Stimulated activated CD8-positive, alpha-beta memory T cell treated with anti-CD3 and anti-CD28 coated beads, Interleukin-4, amount 100 ng/mL, for 1 hour (primary cell): ENCODE measurements at places on chromosomes 1 and 21.

DNA sequence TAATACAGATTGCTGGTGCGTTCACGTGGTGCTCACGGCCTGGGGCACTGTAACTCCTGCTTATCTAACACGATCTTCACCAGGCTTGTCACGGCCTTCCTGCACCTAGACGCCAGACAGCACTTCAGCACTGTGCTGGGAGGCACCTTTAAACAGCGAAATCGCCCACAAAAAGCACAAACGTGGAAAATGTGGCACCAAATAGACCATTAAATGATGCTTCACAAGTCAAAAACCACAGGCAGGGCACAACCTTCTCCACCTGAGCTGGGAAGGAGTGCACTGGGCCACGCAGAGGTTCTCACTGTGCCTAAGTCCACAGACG is 20.0 kb downstream of the IBA57 start:
- no peak for DNase-seq

- DNase-seq, result no peak
These were observed 6.1 kb downstream of the PFKFB2 start for GRCh38 chr1:207058878-207059867.

DNA sequence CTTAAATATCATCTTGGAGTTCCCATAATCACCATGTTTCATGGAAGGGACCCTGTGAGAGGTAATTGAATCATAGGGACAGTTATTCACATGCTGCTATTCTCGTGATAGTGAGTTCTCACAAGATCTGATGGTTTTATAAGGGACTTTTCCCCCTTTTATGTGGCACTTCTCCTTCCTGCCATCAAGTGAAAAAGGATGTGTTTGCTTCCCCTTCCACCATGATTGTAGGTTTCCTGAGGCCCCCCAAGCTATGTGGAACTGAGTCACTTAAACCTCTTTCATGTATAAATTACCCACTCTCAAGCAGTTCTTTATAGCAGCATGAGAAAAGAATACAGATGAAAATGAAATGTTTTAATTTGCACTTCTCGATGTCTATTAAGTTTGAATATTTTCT is 112.0 kb downstream of the ZNF648 start:
- no peak for DNase-seq

DNA sequence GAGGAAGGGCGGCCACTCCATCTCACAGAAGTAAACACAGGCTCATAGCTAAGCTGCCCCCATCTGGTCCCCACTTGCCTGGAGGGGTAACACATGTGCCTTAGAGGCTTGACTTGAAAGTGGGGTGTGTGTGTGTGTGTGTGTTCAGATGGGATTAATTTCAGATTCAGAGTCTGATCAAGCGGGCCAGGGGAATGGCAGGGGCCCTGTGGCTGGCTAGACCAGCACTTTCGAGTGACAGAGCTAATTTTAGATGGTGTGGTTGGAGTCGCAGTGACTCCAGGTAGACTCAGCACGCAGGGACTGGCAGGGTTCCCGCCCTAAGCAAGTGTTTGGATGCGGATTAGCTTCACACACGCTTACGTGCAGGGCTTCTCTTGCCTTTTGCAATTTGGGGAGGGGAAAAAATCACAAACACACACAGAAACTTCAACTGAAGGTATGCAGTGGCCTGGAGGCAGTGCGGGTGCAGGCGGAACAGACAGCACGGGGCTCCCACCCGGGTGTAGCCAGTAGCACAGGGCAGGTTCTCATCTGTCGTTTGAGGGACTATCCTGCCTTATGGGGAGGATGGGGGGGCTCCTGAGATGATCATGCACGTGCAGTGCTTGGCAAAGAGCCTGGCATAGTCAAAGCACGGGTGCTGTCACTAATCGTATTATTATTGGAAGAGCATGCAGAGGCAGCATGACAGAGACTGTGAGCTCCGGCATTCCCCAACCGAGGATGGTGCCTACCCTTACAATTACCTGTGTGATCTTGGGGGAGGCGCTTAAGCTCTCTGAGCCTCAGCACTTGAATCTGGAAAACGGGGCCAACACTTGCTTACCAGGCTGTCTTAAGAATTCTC is 1.3 kb downstream of the EDN2 start:
- no peak for DNase-seq

GRCh38 chr21:46097336-46098293 is at the start of gene COL6A2:
TSS of gene COL6A2 (plus strand) at chr21:46098112.
- no peak for DNase-seq

DNA sequence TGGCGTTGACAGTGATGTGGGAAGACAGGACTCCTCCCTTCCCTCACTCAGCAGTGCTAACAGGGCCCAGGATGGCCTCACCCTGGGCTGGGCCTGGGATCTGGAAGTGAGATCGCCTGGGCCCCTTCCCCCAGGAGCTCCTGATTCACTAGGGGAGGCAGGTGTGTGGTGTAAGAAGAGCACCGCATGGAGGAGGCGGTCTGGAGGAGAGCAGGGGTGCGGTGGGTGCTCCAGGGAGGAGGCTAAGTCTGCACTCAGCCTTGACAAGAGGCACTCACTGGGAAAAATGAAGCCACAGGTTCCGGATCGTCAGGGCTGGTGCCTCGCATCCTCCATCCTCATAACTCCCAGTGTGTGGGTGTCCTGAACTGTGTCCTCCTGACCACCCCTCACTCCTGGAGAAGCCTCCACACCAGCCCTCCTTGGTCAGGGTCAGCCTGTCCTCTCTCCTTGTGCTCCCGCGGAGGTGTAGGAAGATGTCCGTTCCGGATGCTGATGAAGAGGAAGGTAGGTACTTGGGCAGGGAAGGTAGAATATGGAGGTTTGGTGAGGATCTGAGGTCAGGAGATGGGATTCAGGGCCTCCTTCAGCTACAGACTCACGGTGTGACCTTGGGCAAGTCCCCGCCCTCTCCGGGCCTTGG is 142.1 kb upstream of the WNT4 start:
- no peak for DNase-seq

GRCh38 chr1:203592156-203592555 is 34.5 kb upstream of the ATP2B4 start:
- DNase-seq, result no peak

GRCh38 chr1:183685112-183685713 is 32.1 kb upstream of the APOBEC4 start:
- peak; percentile 3 for DNase-seq

DNA sequence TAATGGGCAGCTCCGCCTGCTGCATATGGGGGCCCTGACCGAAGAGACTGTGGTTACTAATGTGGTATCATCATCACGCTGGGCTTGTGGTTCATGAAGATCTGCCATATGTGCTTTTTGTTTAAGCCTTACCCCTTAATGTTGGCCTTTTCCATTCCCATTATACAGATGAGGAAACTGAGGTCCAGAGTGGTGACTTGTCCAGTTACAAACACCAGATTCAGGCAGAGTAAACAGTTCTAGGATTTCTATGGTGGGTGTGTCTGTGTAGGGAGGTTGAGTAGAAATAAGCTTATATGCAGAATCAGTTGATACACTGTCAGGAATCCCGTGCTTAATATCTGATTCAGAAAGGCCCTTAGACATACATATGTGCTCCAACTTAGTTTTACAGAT is 691 bp downstream of the UTP11 start:
- DNase-seq, result no peak

GRCh38 chr1:47180603-47181094 is 9.2 kb downstream of the PDZK1IP1 start:
- no peak for DNase-seq

DNA sequence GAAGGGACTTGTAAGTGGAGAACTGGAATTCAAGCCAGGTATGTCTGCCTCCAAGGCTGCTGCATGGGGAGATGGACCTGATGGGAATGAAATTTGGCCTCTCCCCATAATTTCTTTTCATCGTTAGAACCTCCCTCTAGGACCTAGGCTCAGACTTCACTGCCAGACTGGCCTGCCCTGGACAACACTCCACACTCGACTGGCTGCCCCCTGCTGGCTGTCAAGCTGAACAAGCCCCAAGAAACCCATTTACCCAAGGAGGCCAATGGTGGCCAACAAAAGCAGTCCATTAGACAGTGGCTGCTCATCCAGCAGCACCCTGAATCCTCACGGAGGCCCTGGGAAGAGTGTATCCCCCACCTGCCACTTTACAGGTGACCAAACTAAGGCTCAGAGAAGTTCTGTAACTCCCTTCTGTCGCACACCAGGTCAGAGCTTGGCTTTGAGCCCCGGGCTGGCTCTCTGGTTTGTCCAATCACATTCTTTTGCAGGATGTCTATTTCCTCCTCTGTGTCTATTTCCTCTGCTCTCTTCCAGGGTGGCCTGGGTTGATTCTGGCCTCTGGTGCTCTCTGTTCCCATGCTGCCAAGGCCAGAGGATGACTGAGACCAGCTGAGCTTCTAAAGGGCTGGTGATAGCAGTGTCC is 3.8 kb downstream of the RNF186 start:
- DNase-seq, result no peak

DNA sequence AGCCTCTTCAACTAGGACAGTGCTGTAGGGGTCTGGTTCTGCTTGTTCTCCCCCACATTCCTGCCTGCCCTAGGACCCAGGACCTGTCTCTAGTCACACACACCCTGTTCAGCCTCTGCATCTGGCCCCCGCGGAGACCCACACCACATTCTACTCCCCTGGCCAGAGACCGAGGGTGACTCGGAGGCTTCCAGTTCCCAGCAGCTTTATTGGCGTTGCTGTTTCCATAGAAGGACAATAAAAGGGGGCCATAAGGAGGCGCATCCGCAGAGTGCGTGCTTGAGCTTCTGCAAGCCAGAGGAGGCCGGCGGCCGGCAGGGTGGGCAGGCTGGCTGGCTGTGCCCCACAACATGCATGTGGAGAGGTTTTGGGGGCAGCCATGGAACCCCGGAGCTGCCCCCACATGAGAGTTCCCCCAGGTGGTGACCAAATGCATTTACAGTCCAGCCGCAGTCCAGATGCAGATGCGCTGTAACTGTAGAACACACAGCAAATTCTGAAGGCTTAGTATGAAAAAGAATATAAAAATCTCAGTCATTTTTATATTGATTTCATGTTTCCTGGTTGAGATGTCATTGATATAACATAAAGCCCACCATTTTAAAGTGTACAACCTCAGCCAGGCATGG is 52.4 kb downstream of the PDE9A start:
- DNase-seq, result no peak

DNA sequence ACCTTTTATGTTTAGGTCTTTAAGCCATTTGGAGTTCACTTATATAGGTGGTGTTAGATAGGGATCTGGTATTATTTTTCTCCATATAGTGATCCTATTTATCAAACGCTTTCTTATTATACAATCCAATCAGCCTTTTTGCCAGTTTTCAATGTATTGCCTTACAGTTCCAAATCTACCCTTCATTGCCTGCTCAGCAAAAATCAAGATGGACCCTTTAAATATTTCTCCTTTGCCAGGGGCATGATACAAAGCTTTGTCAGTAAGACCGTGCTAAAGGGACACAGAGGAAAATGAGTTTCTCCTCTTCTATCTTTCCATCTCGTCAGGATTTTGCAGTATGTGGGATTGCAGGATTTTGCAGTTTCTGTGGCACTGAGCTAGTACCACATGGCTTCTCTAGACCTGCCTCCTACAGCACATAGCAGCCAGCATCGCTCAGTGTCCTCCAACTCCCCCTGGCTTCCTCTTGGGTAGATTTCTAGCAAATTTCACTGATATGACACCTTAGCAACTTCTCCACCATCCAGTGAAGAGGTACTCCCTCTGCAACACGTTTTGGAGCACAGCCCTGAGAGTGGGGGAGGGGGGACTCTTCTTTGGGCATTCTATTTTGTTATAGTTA is 22.5 kb upstream of the CAP1 start:
- DNase-seq, result no peak

GRCh38 chr1:110768605-110769004 is 93.9 kb upstream of the KCNA3 start:
- DNase-seq, result no peak

GRCh38 chr1:28370239-28371009 is 884 bp downstream of the PHACTR4 start:
- no peak for DNase-seq

DNA sequence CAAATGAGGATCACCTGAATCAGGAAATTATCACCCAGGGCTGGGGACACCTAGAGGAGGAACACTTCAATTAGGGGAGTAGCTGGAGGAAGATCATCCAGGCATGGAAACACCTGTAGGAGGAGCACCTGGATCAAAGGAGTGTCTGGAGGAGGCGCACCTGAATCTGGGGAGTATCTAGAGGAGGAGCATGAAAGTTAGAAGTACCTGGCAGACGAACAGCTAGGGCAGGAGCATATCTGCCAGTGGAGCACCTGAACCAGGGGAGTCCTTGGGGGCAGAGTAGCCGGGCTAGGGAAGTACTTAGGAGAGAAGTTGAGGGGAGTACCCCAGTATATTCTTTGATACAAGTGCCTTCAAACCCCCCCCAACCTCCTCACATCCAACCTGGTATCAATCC is 1.3 kb downstream of the C1orf210 start:
- no peak for DNase-seq

DNA sequence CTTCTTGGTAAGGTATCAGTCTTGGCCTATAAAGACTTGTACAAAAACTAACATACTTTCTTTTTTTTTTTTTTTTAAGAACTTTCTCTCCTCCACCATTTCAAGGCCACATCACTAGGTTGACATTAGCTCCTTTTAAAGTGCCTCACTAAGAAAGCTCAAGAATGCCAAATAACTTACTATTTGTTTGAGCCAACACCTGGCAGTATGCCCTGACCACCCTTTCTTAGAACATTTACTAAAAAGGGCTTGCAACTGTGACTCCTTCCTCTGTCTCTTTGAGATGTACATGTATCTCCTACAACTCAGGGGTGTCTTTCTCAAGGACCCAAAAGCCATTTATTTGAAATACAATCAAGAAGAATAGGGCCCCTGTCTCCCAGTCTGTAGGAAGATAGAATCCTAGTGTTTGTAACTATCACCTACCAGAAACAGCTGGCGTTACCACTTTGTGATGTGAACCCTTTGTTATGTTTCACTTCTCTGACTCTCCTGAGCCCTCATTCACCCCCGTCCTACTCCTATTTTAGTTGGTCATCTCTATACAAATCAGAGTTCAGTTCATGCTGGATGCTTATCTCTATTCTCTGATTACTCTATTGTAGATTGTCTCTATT is 12.2 kb upstream of the SAMD13 start:
- no peak for DNase-seq

DNA sequence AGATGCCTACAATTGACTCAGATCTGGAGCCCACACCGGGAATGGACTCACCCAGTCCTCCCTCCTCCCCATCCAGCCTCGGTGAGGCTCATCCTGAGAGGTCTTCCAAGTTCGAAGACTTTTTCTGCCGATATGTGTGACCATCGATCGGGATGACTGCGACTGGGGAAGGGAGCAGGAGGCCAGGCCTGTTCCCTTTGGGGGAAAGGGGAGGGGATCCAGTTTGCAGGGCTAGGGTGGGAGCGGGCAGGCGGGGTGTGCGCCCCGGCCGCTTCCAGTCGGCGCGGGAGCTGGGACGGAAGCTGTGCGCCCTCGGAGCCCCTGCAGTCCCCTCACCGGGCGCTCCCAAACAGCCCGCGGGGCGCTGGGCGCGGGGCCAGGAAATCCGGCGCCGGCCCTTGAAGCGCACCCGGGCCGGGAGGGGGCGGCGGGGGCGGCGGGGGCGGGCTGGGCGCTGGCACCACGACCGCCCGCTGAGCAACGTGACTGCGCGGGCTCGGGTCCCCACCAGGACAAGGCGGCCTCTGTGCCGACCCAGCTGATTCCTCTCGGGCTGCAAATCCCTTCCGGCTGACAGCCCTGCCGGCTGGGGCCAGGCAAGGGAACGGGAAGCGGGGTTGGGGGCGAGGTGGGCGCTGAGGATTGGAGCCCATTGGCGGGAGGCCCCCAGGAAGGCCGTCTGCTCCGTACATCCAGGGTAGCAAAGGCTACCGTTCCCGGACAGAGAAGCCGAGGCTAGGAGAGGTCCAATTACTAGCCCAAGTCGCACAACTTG is 103.9 kb downstream of the EBNA1BP2 start:
- DNase-seq, result no peak
